ENCODE measurements at places on chromosomes 16 and 17.

DNA sequence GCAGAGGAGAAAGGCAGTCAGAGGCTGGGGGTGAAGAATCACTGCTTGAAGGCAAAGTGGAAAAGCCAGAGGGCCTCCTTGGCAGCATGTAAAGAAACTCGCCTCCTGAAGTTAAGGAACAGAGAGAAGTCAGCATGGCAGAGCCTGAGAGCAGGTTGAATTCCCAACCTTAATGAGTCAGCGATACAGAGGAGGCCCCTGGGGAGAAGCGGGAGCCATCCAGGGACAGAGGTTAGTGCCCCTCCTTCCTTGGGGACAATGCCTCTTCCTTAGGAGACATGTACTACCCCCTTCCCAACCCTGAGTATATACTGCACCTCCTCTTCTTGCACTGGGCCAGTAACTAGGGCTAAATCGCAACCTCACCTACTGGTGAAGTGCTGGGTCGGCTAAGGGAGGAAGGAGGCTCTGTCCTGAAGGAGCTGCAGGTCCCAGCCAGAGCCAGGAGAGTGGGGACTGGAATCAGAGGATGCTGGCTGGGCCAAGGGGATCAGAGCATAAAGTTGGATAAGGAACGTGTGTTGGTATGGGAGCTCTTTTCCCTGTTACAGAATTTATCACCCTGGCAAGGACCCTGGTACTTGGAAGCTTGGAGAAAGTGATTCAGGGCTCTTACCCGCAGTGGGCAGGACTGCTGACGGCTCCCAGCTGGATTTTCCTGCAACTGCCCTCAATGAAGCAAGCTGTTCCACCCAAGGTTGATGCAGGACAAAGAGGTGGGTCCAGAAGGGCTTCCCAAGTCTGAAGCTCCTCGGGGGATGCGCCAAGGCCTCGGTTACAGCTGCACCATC, 5.4 kb upstream of the AANAT start:
- DNase-seq, result no peak

GRCh38 chr17:48584223-48584741, 5.8 kb downstream of the HOXB3 start:
- no peak for DNase-seq

- no peak for DNase-seq
These were observed 15.9 kb downstream of the CHAD start for GRCh38 chr17:50452630-50453300.

DNA sequence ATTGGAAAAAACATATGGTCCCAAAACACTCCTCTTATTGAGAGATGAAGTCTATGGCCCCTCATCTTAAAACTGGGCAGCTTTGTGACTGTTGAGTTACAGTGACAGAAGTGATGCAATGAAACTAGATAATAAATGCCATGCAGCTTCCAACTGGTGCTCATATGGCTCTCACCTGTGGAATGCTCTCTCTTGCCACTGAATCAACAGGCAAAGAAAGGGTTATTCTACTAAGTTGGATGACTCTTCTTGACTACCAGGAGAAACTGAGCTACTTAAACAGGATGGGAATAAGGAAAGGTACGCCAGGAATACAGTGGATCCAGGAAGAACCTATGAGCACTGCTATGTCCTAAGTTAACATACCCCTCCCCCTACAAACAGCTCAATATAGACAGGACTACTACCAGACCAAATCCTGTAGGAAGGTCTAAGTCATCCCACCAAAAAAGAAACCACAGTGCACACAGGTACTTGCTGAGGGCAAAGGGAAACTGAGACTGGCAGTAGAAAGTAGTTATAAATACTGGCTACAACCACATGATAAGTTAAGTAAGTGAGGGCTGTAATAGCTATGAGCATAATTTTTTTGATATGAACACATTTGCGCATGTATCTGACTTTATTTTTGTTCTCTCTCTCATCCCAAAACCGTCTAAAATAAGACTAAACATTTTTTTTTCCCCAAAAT, 398.5 kb downstream of the ZFHX3 start:
- no peak for DNase-seq

DNA sequence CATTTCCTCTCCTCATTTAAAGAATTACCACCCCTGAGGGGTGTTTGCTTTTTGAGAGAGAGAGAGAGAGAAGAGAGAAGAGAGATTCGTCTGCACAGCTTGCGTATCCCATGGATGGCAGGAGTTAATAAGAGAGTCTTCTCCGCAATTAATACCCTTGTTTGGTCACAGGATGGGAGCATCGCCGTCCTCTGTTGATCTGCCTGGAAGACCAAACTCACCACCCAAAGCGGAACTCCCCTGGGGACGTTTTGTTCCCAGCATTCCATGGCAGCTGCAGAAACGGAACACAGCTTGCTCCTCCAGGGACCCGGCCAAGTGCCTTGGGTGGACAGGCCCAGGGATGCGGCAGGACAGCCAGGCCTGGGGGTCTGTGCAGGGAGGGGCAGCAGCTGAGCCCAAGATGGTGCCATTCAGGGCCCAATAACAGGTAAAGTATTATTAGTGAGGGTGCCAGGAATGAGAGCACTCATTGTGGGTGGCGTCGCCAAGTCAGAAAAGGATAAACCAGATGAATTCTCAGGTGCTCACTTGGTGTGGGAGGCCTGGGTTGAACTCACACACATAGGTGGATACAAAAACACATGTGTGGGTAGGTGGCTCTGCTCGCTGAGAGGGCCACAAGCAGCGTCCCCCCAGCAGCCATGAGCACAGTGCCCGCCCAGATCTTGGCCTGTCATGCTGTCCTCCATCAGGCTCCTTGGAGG, 83.1 kb downstream of the NT5M start:
- DNase-seq, result no peak

GRCh38 chr17:79950306-79950705, 85.4 kb downstream of the TBC1D16 start:
- no peak for DNase-seq

- DNase-seq, result no peak
These were observed 3.0 kb downstream of the CDRT4 start for GRCh38 chr17:15464231-15464985.

DNA sequence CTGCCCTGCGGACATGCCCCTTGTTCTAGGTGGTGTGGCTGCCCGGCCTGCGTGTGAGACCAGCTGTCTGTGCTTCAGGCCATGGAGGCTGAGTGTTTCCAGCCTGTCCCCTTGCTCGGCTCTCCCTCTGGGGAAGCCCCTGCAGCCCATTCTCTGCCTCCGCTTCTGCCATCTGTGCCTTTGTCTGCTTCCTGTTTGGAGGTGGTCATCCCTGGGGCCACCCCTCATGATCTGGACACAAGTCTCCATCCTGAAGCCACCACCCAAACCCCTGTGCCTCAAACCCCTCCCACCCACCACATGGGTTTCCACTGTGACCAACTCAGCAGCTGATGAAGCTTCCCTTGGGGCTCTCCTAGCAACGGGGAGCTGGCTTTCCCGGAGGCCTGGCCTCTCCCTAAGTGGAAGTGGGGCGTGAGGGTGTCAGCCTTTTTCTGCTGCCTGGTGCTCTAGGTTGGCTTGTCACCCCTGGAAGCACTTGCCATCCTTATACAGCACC, 184.9 kb downstream of the SEC14L1 start:
- DNase-seq, result no peak

- DNase-seq, result no peak
These were observed 91.5 kb upstream of the TMEM97 start for GRCh38 chr17:28227316-28228108.

GRCh38 chr16:80274576-80275191, 266.1 kb upstream of the DYNLRB2 start:
- no peak for DNase-seq

- no peak for DNase-seq
These were observed 1.1 kb upstream of the KIFC3 start for GRCh38 chr16:57803134-57803990.

- no peak for DNase-seq
These were observed 72.3 kb downstream of the CDK5R1 start for GRCh38 chr17:32558997-32559650.

GRCh38 chr17:76188213-76189016, 47.4 kb upstream of the FOXJ1 start:
- DNase-seq, result no peak

DNA sequence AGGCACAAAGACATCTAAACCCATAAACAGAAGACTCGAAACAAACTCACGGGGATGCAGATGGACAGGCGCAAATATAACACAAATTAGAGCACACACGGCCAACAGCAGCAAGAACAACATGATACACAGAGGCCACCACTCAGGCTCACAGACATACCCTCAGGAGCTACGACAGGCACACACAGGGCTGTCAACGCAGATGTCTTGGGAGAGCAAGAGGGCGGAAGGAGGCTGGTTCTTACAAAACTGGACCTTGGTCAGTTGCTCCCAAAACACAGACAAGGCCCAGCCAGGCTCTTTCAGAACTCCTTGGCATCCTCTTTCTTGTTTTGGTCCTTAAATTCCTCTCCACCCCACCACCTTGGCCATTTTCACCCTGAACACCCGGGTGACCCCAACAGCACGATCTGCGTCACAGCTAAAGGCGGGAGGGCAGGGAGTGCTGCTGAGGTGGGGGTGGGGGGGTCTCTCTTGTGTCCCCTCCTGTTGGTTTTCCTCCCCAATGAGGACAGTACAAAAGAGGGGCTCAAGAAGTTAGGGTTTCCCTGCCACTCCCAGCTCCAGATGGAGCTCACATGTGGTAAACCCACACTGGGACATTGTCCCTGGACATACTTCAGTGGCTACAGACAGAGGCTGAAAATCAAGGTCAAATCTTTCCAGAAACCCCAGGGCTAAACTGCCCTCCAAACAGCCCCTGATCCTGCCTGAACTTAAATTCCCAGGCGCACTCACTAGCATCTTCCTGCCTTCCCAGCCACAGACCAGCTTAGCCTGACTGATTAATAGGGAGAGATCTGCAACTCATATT, 221.3 kb downstream of the C16orf78 start:
- no peak for DNase-seq

DNA sequence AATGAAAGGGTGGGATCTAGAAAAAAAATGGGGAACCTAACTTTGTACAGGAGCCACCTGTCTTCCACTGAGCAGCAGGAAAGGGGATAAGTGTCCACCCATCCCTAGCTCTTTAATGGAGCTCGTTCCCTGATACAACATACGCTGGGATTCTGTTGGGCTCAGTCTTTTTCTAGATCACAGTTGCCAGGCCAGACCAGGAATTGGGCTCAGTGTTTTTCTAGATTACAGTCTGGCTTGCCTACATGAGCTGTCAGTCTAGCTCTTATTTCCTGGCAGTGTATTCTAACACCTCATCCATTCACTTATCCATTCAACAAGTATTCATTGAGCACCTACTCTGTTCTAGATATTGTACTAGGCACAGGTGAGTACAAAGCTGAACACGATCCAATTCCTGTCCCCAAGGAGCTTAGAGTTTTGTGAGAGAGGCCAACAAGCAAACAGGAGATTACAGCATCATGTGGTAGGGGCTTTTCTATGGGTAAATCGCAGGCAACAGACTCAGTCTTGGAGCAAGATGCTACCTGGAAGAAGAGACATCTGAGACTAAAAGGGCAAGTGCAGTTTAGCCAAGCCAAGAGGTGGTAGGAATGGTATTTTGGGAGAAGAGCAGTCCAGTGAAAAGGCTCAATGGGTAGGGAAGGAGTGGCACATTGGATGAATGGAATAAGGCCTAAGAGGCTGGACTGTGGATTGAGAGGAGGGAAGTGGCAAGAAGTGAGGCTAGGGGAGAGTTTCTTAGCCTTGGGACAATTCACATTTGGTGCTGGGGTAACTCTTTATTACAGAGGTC, 138.0 kb upstream of the HS3ST2 start:
- DNase-seq, result no peak

DNA sequence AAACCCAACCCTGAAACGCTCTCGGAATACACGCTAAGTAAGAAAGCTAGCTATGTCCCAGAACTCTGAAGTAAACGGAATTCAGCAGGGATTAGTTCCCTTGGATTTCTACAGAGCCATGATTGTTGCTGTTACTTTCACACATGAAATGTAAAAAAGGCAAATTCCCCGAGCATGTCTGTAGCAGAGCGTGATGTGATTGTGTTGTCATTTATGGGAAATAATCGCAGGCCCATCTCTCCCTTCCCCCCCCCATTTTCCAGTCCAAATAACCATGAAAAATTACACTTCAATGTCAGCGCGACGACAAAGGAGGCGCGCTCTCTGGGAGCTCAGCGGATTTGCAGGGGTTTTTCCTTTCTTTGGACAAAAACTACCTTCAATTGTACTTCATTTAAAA, 209.0 kb downstream of the ZFHX3 start:
- no peak for DNase-seq

GRCh38 chr17:77308861-77309726, 168.3 kb downstream of the SEC14L1 start:
- no peak for DNase-seq

DNA sequence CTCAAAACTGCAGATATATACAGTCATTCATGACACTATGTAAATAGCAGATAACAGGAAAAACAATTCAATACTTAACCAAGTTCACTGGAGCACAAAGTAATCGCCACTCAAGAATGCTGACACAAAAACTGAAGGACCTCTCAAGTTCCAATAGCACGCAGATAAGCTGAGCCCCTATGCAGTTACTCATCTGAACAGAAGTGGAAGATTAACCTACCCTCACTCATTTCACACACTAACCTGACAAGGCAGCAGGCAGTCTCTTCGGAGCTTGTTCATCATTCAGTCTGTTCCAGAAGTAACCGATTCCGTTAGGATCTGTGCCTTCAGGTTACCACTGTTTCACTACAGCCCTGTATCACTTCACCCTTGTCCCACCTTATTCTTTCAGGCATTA, 6.0 kb downstream of the HELZ start:
- DNase-seq, result no peak

- no peak for DNase-seq
These were observed 24.4 kb downstream of the HS3ST4 start for GRCh38 chr16:25716186-25716585.

Data from muscle of arm (tissue), 14 donors.